Placental pericyte (primary cell): ENCODE measurements at places on chromosomes 4 and X. TPM values are rescaled to one million over a fixed set of nuclear protein-coding genes. Genes with fewer than 3 reads are reported as not detected.

Gene MEPE
- not detected in 2 replicates for total RNA-seq

Gene GUCY1A1
- 0.14 and 0.44 TPM in 2 replicates for total RNA-seq

Gene MAGEE1
- under 0.01 and 0.29 TPM in 2 replicates for total RNA-seq

Gene PASD1
- total RNA-seq, result not detected in 2 replicates

Gene CTBP1
- total RNA-seq, result 329 and 416 TPM in 2 replicates

Gene HSD17B11
- 57.3 and 59.7 TPM in 2 replicates for total RNA-seq

Gene NOX1
- 0.22 TPM in 1 of 2 replicates, not detected in the other for total RNA-seq

Gene BEX4
- 3.6 and 16.6 TPM in 2 replicates for total RNA-seq

Gene KDR
- 4.0 and 5.7 TPM in 2 replicates for total RNA-seq

Gene DUSP21
- total RNA-seq, result not detected in 2 replicates

Gene C4orf51
- not detected in 2 replicates for total RNA-seq

Gene DGAT2L6
- total RNA-seq, result not detected in 2 replicates

Gene TRMT10A
- 5.7 and 7.4 TPM in 2 replicates for total RNA-seq

Gene ALG13
- total RNA-seq, result 37.7 and 58.0 TPM in 2 replicates

Gene FBXW7
- total RNA-seq, result 65.6 and 106 TPM in 2 replicates

Gene NLRP2B
- total RNA-seq, result not detected in 2 replicates

Gene ARHGAP36
- total RNA-seq, result not detected in 2 replicates

Gene EPGN
- total RNA-seq, result not detected in 2 replicates

Gene P2RY4
- total RNA-seq, result 0.14 and 0.22 TPM in 2 replicates

Gene PPEF2
- under 0.01 TPM in 1 of 2 replicates, not detected in the other for total RNA-seq

Gene GSX2
- not detected in 2 replicates for total RNA-seq

Gene WWC2
- total RNA-seq, result 33.1 and 45.1 TPM in 2 replicates

Gene KIAA1210
- not detected in 2 replicates for total RNA-seq

Gene SMPX
- total RNA-seq, result not detected in 2 replicates

Gene KLKB1
- total RNA-seq, result 0.14 TPM in 1 of 2 replicates, not detected in the other

Gene CD99L2
- 46.4 and 64.1 TPM in 2 replicates for total RNA-seq

Gene GALNTL6
- not detected in 2 replicates for total RNA-seq

Gene MAGEA9B
- total RNA-seq, result not detected in 2 replicates

Gene RPS3A
- total RNA-seq, result 1,184 and 1,845 TPM in 2 replicates

Gene RAB33A
- total RNA-seq, result 0.72 and 3.3 TPM in 2 replicates

Gene MAP7D2
- 0.14 and 0.22 TPM in 2 replicates for total RNA-seq

Gene SLC9B1
- total RNA-seq, result 0.14 and 0.22 TPM in 2 replicates

Gene PACRGL
- total RNA-seq, result 17.3 and 20.5 TPM in 2 replicates

Gene CT83
- not detected in 2 replicates for total RNA-seq

Gene ARR3
- total RNA-seq, result not detected in 2 replicates

Gene AMER1
- 1.5 and 2.3 TPM in 2 replicates for total RNA-seq

Gene UXT
- total RNA-seq, result 58.6 and 98.5 TPM in 2 replicates

Gene RHOXF2
- not detected in 2 replicates for total RNA-seq

Gene HPSE
- 0.14 and 0.66 TPM in 2 replicates for total RNA-seq

Gene CASP6
- total RNA-seq, result 7.4 and 23.5 TPM in 2 replicates

Gene FAM3A
- total RNA-seq, result 24.5 and 45.1 TPM in 2 replicates

Gene COL4A5
- total RNA-seq, result 90.6 and 119 TPM in 2 replicates

Gene DAPP1
- not detected in 2 replicates for total RNA-seq

Gene CENPVL2
- not detected in 2 replicates for total RNA-seq

Gene TMPRSS11D
- not detected in 2 replicates for total RNA-seq

Gene TSPAN6
- 23.4 and 25.8 TPM in 2 replicates for total RNA-seq

Gene AMBN
- not detected in 2 replicates for total RNA-seq

Gene SMARCA1
- 50.8 and 51.0 TPM in 2 replicates for total RNA-seq

Gene ADH1B
- total RNA-seq, result not detected in 2 replicates

Gene LRIT3
- total RNA-seq, result under 0.01 TPM in 1 of 2 replicates, not detected in the other

Gene HDX
- total RNA-seq, result 0.66 and 2.1 TPM in 2 replicates

Gene POF1B
- total RNA-seq, result not detected in 2 replicates

Gene ZDHHC15
- total RNA-seq, result under 0.01 TPM in 1 of 2 replicates, not detected in the other

Gene IRS4
- under 0.01 TPM in 1 of 2 replicates, not detected in the other for total RNA-seq

Gene DKK2
- under 0.01 and 6.7 TPM in 2 replicates for total RNA-seq

Gene MAGEA2B
- total RNA-seq, result not detected in 2 replicates

Gene STPG2
- total RNA-seq, result under 0.01 and 0.14 TPM in 2 replicates

Gene TRPC5OS
- total RNA-seq, result not detected in 2 replicates
